ENCODE measurements at places on chromosomes 16 and 17.

GRCh38 chr17:37197336-37197735, 178.4 kb upstream of the C17orf78 start:
- DNase-seq: no peak

DNA sequence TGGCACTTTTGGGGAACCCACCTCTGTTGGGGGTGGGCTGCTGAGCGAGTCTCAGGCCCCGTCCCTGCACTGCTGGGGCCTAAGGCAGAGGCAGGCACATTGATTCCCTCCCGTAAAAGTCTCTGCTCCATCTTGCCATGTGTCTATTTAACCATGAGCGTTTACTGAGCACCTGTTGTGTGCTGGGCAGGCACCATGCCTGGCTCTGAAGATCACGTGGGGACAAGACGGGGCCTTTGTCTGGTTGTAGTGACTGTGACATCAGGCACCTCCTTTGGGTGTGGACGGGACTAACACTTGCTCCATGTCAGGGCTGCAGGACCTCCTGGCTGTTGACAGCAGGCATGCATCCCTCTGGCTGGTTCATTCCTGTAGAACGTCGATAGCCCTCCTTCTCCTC, 204.7 kb upstream of the CIBAR2 start:
- DNase-seq: no peak

- no peak for DNase-seq
Measured at GRCh38 chr16:48330189-48330840, 54.9 kb downstream of the SIAH1 start.

DNA sequence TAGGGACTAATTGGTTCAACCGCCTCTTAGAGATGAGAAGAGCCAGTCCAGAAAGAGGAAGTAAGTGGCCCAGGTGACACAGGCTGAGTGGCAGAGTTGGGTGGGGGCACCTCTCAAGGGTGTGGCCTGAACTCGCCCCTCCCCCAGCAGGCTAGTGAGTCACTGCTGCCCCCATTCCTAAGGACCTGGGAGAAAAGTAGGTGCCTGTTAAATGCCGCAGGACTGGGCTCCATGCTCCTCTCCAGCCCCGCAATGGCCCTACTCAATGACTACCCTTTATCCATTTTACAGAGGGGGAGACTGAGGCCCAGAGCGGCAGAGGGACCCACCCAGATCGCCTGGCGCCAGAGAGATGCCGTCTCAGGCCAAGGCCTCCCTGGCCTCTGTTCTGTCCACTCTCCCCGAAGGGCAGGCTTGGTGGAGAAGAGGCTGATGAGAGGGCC, 8.1 kb downstream of the TMEM235 start:
- no peak for DNase-seq

DNA sequence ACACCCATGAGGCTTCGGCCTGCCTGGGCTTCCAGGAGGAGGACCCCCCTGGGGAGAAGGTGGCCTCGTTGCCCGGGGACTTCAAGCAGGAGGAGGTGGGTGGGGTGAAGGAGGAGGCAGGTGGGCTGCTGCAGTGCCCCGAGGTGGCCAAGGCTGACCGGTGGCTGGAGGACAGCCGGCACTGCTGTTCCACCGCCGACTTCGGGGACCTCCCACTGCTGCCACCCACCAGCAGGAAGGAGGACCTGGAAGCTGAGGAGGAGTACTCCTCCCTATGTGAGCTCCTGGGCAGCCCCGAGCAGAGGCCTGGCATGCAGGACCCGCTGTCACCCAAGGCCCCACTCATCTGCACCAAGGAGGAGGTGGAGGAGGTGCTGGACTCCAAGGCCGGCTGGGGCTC, 41.5 kb downstream of the SREBF1 start:
- no peak for DNase-seq
